ENCODE measurements at places on chromosomes 3 and 15.

GRCh38 chr3:158649791-158650190, 5.5 kb downstream of the GFM1 start:
- peak; percentile 93 for DNase-seq

GRCh38 chr15:62591842-62592838, 427.1 kb upstream of the C2CD4B start:
- DNase-seq, result no peak

DNA sequence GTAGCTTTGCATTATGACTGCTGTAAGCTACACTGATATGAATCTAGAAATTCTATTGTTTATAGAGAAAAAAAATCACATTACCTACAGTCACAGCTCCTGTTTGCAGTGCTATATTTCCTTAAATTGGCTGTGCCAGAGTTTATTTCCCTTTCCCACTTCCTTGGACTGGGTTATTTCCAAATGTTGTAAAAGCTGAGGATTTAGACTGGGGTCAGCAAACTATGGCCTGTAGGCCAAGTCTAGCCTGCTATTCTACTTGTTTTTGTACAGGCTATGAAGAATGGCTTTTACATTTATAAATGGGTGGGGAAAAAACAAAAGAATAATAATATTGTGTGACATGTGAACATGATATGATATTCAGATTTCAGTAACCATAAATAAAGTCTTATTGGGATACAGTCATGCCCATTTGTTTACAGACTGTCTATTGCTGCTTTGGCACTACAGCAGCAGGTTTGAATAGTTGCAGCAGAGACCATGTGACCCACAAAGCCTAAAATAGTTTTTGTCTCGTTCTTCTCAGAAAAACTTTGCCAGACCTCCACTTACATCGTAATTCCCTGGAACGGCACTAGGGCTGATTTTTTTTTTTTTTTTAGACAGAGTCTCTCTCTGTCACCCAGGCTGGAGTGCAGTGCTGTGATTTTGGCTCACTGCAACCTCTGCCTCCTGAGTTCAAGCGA, 7.8 kb downstream of the GLDN start:
- DNase-seq, result no peak

- DNase-seq, result no peak
Observed at GRCh38 chr3:169847896-169848295, 21.8 kb downstream of the LRRC31 start.

- peak; percentile 64 for DNase-seq
Observed at GRCh38 chr3:45224824-45225464, 1.1 kb downstream of the TMEM158 start.

DNA sequence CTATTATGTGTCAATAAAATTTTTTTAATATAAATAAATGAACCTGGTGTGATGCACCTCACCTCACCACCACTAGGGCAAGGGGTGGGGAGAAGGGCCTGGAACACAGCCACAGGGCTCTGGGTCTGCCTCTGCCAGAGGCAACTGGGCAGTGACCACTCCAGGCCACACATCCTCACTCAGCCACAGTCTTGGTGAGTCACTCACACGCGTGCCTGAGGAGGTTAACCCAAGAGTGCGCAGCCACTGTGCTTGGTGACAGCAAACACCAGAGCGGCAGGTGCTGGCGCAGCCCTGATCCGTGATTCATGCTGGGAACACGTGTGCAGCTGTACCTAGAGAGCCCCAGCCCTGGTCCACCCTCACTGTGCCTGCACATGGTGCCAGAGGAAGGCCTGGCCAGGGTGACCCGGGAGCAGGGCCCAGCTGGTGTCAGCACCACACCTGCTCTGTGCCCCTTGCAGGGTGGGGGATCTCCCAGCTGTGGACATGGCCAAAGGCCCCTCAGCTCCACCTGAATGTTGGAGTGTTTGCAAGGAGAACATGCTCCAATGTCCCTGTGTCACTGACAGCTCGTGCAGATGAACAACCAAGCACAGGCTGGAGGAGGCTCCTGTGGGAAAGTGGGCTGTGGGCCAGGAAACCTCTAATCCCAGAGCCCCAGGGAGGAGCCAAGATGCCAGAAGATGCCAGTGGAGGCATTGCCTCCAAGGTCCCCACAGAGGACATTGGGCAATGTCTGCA, 2.1 kb downstream of the SLC41A3 start:
- DNase-seq, result no peak

DNA sequence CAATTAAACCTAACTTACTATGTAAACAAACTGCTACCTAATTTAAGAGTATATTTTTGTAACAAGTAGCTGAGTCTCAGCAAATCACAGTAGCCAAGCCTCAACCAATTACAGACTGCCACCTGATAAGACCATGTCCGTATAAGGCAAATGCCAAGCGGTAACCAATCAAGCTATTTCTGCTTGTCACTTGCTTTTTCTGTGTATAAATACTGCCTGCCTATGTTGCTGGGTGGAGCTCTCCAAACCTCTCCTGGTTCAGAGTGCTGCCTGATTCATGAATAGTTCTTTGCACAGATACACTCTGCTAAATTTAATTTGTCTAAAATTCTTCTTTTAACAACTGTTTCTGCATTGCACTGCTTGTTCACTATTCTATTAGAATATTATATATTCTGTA, 42.6 kb downstream of the ZNF148 start:
- DNase-seq, result no peak

DNA sequence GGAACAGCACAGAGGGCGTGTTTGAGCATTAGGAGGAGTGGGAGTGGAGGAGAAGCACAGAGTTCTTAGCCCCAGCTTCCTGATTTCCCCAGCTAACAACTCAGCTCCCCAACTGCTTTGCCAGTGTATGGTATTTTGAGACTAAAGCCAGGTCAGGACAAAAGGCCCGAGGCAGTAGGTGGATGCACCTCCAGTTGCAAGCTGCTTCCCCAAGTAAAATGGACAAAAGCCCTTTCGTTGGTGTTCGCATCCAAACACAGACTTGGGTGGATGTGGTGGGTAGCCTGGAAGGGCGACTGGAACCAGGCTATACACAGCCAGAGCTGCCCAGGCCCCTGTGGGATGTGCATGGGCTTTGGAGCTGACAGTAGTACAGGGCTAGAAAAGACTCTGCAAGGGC, 12.3 kb upstream of the EHD4 start:
- no peak for DNase-seq

- DNase-seq, result no peak
Observed at GRCh38 chr3:149385617-149386298, 8.3 kb upstream of the TM4SF1 start.

GRCh38 chr3:88282528-88283241, 132.9 kb downstream of the C3orf38 start:
- DNase-seq, result no peak

GRCh38 chr3:28173836-28174235, 67.6 kb upstream of the CMC1 start:
- DNase-seq, result no peak

DNA sequence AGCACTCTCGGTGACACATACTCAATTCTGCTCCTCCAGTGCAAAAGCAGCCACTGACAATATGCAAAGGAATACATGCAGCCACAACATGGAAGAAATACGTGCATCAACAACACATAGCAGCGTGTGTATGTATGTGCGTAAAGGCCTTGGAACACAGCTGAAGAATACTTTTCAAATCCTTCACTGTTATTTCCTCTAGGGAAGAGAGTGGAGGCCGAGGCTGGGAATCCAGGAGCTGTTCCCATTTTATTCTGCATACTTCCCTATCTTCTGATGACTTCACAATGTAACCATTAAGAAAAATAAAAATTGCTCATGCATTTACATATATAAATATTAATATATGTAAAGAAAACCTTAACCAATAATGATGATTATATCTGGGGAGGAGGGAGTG, 36.6 kb upstream of the MGLL start:
- no peak for DNase-seq

DNA sequence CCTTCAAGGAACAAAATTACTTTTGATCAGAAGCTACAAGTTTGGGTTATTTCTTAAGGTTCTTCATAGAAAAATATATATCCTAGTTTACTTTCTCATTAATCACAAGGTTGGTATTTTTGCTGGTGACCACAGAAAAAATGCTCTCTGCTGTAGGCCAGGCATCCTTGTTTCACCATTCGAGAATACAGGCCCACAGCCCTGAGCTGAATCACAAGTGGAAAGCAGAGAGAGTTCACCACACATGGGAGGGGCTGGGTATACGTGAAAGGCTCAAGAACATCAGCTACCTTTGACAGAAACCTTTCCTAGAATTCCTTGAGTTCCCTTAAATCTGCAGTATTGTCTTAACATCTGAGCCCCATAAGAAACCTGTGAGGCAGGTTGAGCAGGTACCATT, 23.2 kb downstream of the CPEB1 start:
- DNase-seq, result no peak

DNA sequence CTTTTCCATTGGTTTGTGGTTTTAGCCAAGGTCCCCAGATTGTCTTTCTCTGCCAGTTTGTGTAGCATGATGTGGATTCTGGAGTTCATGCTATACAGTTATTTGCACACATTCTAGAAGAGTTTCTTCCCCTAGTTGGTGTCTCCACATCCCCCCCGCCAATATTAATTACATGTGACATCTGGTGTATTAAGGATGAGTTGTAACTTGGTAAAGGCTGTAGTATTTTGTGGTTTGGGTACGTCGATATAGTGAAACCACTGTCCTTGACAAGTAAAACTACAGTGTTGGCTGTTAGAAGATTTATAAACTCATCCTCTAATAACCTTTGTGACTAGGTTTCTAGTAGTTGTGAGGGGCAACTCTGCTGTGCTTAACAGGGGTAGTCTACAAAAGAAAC, 23.7 kb upstream of the P4HTM start:
- DNase-seq, result no peak

DNA sequence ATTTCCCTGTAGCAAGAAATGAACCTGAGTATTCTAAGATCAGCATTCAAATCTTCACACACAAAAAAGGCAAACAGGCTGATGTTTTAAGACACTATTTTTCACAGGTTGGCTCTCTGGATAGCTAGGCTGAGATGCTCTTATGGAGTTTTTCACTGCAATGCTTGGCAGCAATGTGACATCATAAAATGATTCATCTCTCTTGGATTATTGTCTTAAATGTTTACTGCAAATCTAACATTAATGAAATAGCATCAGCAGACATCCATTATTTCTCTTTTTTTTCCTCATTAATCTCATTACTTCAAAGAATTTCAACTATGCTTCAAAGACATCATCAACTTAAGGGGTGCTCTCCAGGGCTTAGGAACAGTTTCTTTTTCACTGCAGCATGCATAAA, 23.6 kb upstream of the SSUH2 start:
- DNase-seq, result no peak

- no peak for DNase-seq
Observed at GRCh38 chr3:133887803-133888703, 7.6 kb downstream of the RAB6B start.

- peak; percentile 58 for DNase-seq
Observed at GRCh38 chr15:48643206-48643605, 2.3 kb downstream of the FBN1 start.

Measured in endothelial cell of umbilical vein (primary cell).